Germinal center (tissue), 1 donor: ENCODE measurements at places on chromosomes 2 and 18.

DNA sequence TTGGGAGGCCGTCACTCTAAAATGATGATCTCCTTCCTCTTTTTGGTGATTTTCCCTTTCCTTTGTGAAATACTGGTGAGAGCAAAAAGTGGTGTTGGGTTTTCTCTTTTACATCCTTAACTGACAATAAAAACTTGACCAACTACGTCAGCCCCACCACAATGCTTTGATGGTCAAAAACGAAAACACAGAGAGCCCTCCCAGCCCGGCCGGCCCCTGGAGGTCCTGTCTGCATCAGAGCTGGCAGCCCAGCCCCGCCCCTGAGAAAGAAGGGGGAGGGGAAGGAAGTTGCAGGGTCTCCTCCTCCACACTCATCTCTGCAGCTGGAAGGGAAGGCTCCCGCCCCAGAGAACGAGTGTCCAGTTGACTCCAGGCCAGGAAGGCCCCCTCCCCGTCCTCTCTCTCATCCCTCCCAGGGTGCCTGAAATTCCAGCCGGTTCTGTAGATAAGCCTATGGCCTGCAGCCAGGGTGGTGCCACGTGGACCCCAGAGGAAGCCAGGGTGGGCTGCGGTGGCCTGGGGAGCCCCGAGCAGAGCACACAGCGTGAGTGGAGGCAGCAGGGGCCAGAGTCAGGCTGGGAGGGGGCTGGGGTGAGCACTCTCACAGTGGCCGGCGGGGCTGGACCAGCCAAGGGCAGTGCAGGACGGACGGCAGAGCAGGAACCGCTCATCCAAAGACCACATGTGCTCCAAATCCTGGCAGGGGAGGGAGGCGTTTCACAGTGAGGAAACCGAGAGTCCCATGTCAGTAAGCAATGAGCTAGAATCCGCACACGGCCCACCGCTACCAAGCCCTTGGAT, 19.8 kb downstream of the BIN1 start:
- DNase-seq, result peak; percentile 69

- no peak for DNase-seq
Measured at GRCh38 chr2:53907582-53907981, 47.8 kb upstream of the GPR75 start.

DNA sequence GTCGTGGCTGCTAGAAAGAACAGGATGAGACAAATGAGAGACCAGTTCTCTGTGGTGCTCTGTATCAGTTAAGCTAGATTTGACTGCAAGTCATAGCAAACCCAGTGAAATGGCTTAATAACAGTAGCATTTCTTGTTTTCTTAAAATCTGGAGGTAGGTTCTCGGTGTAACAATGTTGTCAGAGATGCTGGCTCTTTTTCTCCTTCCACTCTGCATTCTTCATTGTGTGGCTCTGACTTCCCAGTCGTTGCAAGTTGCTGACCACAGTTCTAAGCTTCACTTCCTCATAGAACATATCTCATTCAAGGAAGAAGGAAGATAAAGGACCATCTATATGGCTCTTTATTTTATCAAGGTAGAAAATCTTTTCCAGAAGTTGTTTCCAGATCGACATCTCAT, 7.9 kb upstream of the CKAP2L start:
- no peak for DNase-seq

DNA sequence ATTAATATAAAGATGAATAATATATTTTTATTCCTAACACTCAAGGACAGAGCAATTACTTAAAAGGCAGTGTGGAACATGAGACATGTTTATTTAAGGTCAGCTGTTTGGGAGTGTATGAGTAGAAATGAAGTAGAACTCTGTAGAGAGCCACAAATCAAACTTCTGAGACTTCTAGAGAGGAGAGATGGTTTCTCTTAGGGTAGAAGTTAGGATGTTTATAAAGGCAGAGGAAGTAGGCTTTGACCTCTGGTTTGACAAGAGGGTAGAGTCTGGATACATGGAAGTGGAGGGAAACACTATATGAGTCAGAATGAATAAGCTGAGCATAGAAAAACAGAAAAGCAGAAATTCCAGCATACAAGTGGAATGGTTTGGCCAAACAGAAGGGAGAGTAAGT, 262.1 kb upstream of the KLHL14 start:
- DNase-seq, result no peak

- no peak for DNase-seq
Measured at GRCh38 chr2:28661589-28662001, 90.0 kb upstream of the PPP1CB start.

- DNase-seq, result no peak
Measured at GRCh38 chr2:105635564-105635963, 109.1 kb upstream of the NCK2 start.

DNA sequence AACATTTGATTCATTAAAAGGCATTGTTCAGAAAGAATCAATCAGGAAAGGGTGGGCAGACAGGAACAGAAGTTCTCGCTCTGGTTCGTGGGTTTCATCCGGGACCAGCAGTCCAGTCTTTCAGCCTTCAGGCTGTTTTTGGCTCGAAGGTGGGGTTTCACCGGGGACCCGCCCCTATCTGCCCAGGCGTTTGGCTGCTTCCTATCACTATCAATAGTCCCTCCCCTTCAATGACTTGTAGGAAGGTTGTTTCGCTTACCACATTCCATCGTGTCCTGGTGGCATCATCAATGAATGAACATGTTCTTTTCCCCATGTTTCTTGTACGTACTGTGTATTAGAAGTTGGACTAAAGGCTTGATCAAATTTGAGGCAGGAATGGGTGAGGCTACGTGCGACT, 130.3 kb downstream of the NEDD4L start:
- DNase-seq, result no peak

DNA sequence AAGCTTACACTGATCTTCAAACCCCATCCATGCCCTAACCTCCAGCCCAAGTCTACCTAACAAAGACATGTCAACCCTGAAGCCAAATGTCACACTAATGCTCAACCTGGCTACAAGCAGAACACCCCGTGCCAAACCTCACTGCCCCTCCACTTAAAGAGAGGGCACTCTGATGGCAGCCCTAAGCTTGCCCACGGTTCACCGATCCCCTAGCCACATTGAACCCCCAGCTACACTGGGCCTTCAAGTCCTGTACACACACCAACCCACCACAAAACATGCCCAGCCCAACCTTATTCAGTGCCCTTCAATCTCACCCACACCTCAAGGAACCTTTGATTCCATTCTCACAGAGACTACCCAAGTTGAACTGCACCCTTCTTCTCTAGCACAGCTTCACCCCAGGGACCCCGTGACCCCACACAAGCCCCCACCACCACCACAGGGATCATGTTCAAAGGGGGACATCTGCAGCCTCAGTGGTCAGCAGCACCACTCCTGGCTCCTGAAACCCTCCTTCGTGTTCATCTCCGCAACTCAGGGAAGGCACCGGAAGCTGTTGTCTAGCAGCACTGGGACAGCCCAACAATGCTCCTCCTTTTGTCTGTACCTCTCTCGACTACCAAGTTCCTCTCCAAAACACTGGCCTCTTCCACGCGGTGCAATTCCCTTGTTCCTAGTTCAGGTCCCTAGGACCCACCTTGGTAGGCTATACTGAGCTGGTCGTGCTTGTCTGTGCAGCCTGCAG, 218.8 kb downstream of the CYP26B1 start:
- DNase-seq, result no peak

DNA sequence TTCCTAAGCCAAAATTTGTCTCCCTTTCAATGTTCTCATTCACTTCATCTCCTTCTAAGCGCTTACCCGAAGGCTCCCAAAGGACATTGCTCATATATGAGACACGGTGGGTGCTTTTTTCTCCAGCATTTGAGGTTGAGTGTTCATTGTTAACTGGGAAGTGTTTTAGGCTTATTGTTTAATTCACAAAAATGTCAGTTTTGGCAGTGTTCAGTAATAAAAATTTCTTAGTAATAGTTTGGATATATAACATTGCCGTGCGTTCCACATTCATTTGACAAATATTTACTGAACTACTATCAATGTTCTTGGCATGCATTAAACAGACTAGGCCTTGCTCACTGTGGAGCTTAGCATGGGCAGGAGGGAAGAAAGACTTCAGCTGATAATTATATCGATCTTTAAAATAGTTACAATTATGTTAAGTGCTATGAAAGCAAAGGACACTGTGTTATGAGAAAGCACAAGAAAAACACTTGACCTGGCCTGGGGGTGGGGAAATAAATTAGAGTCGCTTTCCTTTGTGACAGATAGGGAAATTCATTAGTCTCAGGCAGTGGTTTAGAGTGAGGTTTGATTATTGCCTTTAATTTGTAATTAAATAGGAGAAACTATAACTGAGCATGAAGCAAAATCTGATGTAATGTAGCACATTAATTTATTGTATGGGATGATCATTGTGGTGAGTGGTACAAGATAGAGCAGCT, 82.2 kb upstream of the DOCK10 start:
- DNase-seq, result no peak

DNA sequence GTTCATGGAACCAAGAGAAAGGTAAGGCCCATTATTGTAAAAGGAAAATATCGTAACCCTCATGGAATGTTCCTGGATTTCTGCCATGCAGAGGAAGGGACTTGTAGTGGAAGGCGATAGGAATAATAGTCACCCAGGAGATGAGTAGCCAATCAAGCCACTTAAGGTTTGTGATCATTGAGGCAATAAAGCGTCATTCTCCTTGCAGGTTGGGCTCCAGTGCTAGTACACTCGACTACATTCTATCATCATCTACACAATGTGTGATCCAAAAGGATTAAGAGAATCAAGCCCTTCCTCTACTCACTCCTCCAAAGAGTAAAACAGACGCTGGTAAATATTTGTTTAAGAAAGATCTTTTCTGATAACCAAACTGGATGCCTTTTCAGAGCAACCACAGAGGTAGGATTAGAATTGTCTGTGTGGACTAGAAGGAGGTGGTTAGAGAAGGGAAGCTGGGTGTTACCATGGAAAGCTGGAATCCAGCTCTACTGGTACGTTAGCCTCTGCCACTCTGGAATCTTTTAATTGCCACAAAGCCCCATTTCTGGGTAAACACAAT, 245.7 kb downstream of the IKZF2 start:
- no peak for DNase-seq

GRCh38 chr2:202909394-202910192, 1.9 kb downstream of the WDR12 start:
- DNase-seq, result no peak

- no peak for DNase-seq
Measured at GRCh38 chr18:40907842-40908241, 1047.2 kb upstream of the PIK3C3 start.

GRCh38 chr18:64275593-64276300, 126.9 kb upstream of the LINC00305 start:
- no peak for DNase-seq

- no peak for DNase-seq
Measured at GRCh38 chr2:51231071-51231470, 199.1 kb upstream of the NRXN1 start.

DNA sequence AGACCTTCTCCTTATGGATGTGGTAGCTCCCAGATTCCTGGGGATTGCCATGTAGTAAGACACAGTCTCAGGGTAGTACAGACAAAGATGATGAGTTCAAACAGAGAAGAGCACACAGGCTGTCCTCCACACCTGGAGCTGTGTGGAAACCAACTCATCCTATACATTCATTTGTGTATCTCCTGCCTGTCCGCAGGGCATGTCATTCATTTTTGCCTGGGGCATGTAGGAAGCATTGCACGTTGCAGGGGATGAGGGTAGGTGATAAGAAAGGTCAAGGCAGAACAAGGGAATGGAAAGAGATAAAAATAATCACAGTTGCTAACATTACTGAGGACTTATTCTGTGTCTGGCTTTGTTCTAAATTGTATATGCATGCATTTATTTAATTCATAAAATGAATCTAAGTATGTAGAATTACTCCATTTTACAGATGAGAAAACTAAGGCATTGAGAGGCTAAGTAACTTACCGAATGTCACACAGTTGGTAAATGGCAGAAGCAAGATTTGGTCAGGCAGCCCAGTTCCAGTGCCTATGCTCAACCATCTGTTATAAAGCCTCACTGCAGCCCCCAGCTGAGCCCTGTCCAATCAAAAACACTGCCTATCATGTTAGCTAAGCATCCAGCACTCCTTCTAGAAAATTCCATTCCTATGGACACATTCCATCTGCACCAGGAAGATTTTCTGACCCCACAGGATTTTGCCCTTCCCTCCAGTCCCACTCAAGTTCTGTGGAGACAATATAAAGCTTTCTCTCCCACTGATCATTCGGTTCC, 81.0 kb downstream of the SUMO1 start:
- no peak for DNase-seq

- no peak for DNase-seq
Measured at GRCh38 chr18:9016633-9017166, 85.8 kb upstream of the NDUFV2 start.

DNA sequence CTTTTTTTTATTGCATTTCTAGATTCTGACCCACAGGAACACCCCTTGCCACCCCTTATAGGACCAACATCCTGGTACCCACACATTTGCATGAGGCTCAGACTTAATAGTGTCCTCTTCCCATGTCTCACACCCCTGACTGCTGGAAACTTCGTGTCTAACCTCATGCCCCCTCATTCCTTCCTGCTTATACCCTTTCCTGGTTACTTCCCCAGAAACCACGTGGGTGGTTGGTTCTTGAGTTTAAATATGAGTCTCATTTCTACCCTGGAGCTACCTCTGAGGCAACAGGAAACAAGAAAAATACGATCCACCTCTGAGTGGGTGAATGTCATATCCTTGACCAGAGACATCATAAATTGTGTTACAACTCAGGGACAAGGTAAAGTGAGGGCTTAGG, 1.6 kb downstream of the TNP1 start:
- no peak for DNase-seq

DNA sequence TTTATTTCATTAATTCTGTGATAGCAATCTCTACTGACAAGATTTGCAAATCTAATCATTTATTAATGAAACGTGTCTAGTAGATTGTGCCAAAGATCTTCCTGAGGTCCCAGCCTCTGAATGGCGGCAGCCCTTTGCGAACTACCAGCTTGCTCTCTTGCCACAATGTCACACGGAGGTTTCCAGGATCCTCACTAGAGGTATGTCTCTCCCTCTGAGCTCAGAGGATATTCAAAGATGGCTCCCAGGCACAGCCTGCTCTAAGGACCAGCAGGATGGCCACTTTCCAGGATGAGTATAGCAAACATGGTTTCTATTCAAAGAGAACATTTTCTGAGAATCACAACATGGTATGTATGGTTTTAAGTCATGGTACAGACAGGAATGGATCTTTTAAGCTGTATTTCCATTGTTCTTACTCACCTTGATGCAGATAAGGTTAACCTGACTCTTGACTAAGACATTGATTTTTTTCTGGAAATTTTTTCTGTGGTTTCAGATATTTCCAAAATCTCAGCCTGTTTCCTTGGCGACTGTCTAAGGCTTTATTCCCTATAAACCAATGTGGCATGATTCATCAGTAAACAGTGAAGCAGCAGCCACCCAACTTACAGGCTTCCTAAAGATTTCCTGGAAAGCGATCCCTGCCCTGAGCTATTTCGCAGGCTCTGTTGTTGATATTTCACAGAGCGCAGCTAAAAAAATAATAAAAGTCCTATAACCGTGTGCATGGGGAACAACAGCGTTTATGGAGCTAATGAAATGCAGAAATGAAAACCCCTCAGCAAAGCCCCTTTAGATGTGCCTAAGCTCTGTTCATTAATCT, 54.1 kb upstream of the KLF7 start:
- no peak for DNase-seq

DNA sequence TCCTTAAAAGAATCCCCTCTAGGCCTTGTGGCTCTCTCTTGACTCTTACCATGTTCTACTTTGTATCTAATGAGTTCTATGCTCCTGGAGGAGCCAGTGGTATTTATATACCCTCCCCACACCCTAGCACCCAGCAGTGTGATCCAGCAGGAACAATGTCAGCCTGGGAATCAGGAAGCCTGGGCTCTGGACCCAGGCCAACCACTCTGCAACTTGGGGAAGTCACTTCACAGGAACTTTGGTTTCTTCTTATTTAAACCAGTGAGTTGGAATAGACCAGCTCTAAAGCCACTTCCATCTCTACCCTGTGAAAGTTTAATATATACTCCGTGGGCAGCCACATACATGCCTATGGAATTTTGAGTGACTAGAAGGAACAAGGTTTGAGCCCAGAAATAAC, 11.6 kb upstream of the SPTBN1 start:
- no peak for DNase-seq
